ENCODE measurements at places on chromosomes 13 and 19. TPM values are rescaled to one million over a fixed set of nuclear protein-coding genes. Genes with fewer than 3 reads are reported as not detected.

CEACAM3 gene
- 0.23 TPM for polyA plus RNA-seq

DPF1 gene
- polyA plus RNA-seq: 2.0 TPM

VSTM2B gene
- polyA plus RNA-seq: 0.68 TPM

TSSK6 gene
- polyA plus RNA-seq: 2.3 TPM

TRPC4 gene
- 4.6 TPM for polyA plus RNA-seq

DACT3 gene
- polyA plus RNA-seq: 28.5 TPM

SPC24 gene
- polyA plus RNA-seq: 15.4 TPM

ZNF471 gene
- 33.6 TPM for polyA plus RNA-seq

POLD1 gene
- 28.6 TPM for polyA plus RNA-seq

GNG7 gene
- polyA plus RNA-seq: 6.5 TPM

MTUS2 gene
- 0.55 TPM for polyA plus RNA-seq

NTN5 gene
- 1.9 TPM for polyA plus RNA-seq

PCDH9 gene
- 13.7 TPM for polyA plus RNA-seq

ENOX1 gene
- polyA plus RNA-seq: 8.5 TPM

CD37 gene
- polyA plus RNA-seq: 36.4 TPM

HIPK4 gene
- polyA plus RNA-seq: 0.16 TPM

Measured in renal pelvis (tissue), 12 donors.